Motor neuron (in vitro differentiated cells): ENCODE measurements at places on chromosomes 16 and 17.

DNA sequence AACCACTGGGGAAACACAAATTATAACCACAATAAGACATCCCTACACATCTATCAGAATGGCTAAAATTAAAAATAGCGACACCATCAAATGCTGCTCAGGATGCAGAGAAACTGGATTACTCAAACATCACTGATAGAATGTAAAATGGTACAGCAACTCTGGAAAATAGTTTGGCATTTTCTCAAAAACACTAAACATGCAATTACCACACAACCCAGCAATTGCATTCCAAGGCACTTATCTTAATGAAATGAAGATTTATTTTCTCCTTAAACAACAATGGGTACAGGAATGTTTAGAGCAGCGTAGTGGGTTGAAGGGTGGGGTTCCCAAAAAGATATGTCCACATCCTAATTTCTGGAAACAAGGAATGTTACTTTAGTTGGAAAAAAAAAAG is 309.0 kb upstream of the PMFBP1 start:
- no peak for ATAC-seq

- ATAC-seq = no peak
Observed at GRCh38 chr16:11025120-11025531, 80.8 kb downstream of the CLEC16A start.

- no peak for ATAC-seq
Observed at GRCh38 chr16:61887903-61888302, 148.3 kb downstream of the CDH8 start.

- no peak for ATAC-seq
Observed at GRCh38 chr17:4750606-4751005, 10.9 kb upstream of the CXCL16 start.

- ATAC-seq = no peak
Observed at GRCh38 chr16:84314814-84315213, 20.1 kb downstream of the WFDC1 start.

GRCh38 chr17:81928544-81929252 is 1.2 kb upstream of the MAFG start:
- peak; percentile 3 for ATAC-seq

DNA sequence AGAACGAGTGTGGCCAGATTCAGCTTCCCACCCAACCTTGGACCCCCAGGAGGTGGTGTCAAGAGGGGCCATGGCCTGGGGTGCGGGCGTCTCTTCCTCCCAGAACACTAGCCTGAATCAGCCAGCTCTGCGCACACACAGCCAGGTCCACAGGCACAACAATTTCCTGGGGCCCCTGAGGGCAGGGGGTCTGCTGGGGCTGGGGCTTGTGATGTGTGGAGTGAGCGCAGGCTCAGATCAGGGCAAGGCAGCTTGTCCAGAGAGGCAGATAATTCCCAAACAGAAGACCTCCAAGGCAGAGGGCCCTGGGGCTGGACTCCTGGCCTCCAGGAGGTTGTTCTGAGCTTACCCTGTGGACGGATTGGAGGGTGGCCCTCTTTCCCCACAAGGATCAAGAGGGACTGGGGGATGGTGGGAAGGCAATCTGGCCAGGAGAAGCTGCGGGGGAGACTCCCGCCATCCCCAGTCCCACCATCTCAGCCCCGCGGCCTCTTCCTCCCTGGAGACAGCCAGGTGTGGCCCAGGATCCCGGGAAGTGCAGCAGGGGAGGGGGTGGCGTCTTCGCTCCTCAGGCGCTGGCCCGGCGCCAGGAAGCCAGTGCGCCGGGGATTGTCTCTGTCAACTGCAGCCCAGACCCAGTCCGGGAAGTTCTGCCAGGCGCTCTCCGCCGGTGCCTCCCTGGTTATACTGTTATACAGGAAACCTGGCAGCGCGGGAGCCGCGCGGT is 52.0 kb upstream of the AMZ2 start:
- ATAC-seq = peak; percentile 34

GRCh38 chr17:13508896-13509295 is 92.8 kb downstream of the HS3ST3A1 start:
- ATAC-seq = no peak

- ATAC-seq = no peak
Observed at GRCh38 chr17:51185763-51186332, 19.6 kb downstream of the NME2 start.

GRCh38 chr16:46808997-46809396 is 22.0 kb downstream of the C16orf87 start:
- no peak for ATAC-seq

DNA sequence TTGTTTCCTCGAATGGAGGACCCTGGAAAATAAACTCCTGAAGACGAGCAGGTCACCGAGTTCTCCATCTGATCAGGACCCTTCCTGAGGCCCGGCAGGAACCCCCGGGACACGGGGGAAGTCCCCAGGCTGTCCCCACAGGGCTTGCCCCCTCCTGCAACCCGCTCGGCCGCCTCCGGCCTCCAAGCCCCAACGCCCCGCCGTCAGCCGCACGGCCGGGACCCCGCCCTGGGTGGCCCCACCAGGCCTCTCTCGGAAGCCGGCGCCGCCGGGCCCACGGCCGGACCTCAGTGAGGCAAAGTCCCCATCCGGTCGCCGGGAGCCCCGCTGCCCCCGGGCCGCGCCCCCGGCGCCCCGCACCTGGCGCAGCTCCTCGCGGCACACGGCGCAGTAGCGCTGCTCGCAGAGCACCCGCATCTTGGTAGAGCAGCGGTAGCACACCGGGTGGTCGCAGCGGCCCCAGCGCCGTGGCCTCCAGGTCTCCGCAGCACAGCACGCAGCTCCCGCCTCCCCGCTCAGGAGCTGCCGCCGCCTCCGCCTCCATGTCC is 383 bp downstream of the ZNF598 start:
- no peak for ATAC-seq

DNA sequence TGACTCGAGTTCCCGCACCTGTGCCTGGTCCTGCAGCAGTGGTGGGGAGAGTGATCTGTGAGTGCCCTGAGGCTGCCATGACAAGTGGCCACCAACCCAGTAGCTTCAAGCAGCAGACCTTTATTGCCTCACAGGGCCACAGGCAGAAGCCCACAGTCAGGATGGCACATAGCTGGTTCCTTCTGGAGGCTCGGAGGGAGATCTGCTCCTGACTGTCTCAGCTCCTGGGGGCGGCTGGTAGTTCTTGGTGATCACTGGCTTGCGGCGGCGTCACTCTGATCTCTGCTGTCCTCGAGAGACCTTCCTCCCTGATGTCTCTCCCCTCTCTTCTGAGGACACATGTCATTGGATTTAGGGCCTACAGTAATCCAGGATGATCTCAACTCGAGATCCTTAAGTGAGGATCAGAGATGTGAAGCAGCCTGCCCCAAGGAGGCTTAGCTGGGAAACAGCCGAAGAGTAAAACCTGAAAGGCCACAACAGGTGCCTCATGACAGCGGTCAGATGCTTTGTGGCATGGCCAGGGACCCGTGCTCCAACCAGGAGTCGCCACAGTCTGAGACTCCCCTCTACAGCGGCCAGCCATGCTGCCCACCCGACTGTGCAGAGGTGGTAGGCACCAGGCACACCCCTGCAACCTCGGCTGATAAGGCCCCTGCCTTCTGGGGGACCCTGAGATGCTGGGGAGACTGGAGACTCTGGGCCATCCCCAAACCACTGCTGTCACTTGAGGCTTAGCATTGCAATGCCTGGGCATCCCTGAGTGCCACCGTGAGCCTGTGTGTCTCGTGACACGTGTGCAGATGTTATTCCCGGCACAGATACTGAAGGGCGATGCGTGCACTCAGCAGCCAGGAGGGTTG is 30.0 kb upstream of the SLC38A10 start:
- no peak for ATAC-seq

DNA sequence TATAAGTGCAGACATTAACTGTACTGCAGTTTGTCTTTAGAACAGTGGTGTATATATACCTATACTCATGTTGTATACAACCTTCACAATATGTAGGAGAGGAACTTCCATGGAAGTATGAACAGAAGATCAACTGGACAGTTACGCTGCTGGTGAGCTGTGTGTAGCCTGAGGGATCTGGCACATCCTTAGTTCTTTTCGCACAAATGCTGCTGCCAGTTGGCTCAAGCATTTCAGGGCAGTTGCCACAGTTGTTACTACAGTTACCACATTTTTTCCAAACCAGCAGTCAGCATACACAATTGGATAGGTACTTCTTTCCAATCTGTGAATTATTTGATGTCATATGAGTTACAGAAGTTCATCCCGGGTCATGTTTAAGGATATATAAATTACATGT is 539.6 kb upstream of the HSBP1 start:
- no peak for ATAC-seq

- no peak for ATAC-seq
Observed at GRCh38 chr16:82864332-82865040, 237.7 kb downstream of the CDH13 start.

DNA sequence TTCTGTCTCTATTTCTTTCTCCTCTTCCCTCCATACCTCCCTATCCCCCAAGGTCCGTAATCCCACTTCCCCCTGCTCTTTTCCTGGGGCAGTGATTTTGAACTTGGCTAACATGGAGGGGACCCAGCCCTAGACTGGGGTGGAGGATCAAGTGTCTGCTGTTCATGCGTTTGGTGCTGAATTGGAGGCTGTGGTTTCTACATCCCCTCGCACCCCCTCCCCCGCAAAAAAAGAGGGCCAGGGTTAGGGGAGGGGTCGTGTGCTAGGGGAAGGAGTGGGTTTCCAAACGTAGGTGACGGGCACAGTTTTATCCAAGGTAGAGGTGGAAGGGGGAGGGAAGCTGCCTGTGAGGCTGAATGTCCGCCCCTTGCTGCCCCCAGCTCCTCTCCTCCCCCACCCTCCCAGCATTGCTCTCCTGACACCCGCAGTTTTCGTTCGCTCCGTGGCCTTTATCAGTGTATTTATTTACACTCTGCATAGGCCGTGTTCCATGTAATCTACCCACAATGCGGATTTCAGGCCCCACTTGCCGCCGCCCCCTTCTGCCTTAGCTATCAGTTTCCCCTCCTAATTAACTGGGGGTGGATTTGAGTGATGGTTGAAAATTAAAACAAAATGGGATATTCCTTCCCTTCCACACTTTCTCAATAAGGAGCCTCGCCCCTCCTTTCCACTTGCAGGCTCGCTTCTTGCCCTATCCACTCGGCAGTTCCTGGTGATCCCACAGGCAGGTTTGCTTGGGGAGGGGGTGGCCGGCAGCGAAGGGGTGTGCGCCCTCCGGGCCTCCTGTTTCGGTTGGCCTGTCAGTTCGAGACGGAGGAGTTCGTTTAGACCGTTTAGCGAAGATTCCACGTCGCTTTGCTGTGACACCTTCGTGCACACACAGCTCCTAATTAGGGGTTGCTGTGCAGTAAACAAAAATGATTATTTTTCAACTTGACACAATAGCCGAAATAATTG is 2.0 kb downstream of the GNAO1 start:
- no peak for ATAC-seq

- no peak for ATAC-seq
Observed at GRCh38 chr17:16943541-16944333, 28.2 kb downstream of the TNFRSF13B start.

GRCh38 chr16:85645021-85645589 is 32.0 kb downstream of the GSE1 start:
- ATAC-seq = no peak

DNA sequence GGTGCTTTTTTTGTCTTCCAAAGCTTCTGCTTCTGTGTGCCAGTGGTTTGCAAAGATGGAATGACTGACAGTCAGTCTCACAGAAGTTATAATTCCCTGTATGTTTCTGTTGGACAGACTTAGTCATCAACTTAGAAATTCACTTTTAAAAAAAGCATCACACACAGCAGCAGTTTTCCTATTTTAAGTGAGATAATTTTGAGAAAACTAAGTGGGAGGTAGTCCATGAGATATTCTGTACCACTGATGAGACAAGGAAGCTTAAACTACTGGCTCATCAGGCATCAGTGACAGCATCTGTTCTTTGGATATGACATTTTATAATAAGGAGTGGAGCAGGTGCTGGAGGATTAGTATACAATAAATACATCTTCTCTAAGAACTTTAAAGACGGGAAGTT is 20.0 kb downstream of the CNP start:
- no peak for ATAC-seq

- no peak for ATAC-seq
Observed at GRCh38 chr16:18018376-18018775, 318.2 kb downstream of the NPIPA8 start.

DNA sequence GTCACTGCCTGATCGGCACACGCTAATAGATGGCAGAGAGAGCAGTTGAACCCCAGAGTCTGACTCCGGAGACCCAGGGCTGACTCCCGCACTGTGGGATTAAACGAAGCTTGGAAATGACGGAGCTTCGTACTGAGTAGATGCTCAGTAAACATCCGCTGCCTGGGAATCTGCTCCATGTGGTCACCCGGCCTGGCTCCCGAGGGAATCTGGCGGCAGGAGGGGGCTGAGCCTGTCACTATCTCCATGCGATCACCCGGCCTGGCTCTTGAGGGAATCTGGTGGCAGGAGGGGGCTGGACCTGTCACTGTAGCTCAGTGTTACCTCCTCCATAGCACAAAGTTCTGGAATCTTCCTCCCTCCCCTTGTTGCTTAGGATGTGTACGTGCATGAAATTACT is 139.7 kb upstream of the CIBAR2 start:
- ATAC-seq = no peak

DNA sequence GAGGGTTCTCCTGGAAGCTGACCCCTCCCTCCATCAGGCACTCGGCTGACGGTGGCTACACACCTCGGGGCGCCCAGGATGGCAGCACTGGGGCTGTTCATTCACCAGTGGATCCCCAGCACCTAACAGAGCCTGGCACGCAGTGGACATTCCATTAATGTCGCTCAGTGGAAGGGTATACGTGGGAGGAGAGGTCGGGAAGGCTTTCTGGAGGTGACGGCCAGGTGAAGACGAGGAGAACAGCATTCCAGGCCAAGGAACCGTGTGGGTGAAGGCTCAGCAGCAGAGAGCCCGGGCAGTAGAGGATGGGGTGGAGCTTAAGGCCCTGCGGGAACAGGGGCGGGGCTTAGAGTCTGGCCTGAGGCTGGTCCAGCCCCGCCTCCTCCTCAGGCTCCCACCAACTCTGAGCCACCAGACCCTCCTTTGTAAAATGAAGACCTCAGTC is 2.5 kb upstream of the HS3ST6 start:
- peak; percentile 89 for ATAC-seq

DNA sequence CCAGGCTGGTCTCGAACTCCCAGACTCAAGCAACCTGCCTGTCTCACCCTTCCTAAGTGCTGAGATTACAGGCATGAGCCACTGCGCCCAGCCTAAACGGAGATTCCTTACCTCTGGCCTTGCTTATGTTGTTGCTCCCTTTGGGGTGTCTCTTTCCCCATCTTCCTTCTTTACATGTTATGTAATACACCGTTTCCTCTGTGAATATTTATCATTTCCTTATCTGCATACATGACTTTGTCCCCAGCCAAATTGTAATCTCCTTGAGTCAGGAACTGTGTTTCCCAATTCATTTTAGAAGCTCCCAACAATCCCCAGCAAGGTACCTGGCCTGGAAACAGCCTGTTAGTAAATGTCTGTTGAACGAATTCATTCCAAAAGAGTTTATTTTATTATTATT is 15.7 kb downstream of the COPZ2 start:
- no peak for ATAC-seq

GRCh38 chr16:84340325-84341040 is 27.9 kb upstream of the ATP2C2 start:
- peak; percentile 92 for ATAC-seq

- ATAC-seq = no peak
Observed at GRCh38 chr16:88131966-88132365, 180.7 kb downstream of the BANP start.
